Renal cortical epithelial cell (primary cell): ENCODE measurements at places on chromosomes 5 and 9. TPM values are rescaled to one million over a fixed set of nuclear protein-coding genes. Genes with fewer than 3 reads are reported as not detected.
A peak's percentile ranks its signal among the peaks of the same experiment; 100 is the strongest.

Gene STPG3
- not detected in 2 replicates for total RNA-seq

Gene IFNB1
- not detected in 2 replicates for total RNA-seq

Gene EHMT1
- 58.0 and 92.8 TPM in 2 replicates for total RNA-seq

Gene ZNF189
- 16.8 and 36.3 TPM in 2 replicates for total RNA-seq

Gene NRG2
- 0.45 and 0.52 TPM in 2 replicates for total RNA-seq

Gene GAPVD1
- total RNA-seq, result 32.3 and 50.0 TPM in 2 replicates

Gene IL17B
- not detected in 2 replicates for total RNA-seq

- DNase-seq, result peak; percentile 36
Measured at GRCh38 chr9:107242073-107243030, 40.7 kb upstream of the RAD23B start.

GRCh38 chr9:7523426-7524043 lies 276.0 kb downstream of the DMAC1 start:
- no peak for DNase-seq

DNA sequence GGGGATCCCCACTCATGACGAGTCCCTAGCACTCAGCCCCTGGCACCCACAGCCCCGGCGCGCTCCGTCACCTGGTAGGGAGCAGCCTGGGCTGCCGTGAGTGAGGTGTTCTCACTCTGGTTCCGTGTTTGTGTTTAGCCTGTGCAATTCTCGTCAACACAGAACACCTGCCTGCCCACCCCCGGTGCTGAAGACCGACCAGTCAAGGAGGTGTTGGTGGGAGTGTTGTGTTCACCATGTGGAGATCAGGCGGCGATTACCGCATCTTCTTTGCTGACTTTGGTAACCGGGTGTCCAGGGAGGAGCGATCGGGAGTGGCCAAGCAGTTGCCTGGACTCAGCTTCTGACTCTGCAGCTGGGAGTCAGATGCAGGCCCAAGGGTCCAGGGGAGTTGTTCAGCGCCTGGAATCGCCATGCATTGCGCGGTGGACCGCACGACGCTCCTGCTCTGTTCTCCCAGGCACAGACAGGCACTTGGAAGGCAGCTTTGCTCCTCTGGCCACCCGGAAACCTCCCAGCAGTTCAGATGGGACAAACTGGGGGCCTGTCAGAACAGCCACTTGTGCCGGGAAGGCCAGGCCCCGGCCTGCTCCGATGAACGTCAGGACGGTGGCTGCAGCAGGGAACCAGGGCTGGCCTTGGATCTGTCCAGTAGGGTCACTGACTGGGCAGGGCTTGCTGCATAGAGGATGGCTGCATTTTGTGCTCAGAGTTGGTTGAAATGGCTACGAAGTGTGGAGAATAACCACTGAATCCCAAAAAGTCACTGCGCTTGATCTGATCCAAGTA lies 28.2 kb downstream of the EXOC3 start:
- no peak for DNase-seq

DNA sequence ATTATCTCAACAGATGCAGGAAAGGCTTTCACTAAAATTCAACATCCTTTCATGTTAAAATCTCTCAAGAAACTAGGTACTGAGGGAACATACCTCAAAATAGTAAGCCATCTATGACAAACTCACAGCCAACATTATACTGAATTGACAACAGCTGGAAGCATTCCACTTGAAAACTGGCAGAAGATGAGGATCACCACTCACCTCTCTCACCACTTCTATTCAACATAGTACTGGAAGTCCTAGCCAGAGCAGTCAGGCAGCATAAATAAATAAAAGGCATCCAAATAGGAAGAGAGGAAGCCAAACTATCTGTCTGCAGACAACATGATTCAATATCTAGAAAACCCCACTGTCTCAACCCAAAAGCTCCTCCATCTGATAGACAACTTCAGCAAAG lies 203.6 kb upstream of the GRAMD2B start:
- no peak for DNase-seq

- no peak for DNase-seq
Measured at GRCh38 chr5:93599399-93600120, 16.5 kb downstream of the NR2F1 start.

- no peak for DNase-seq
Measured at GRCh38 chr5:64595031-64595855, 89.4 kb downstream of the RGS7BP start.

GRCh38 chr5:14965815-14966214 lies 94.2 kb upstream of the ANKH start:
- DNase-seq, result no peak

DNA sequence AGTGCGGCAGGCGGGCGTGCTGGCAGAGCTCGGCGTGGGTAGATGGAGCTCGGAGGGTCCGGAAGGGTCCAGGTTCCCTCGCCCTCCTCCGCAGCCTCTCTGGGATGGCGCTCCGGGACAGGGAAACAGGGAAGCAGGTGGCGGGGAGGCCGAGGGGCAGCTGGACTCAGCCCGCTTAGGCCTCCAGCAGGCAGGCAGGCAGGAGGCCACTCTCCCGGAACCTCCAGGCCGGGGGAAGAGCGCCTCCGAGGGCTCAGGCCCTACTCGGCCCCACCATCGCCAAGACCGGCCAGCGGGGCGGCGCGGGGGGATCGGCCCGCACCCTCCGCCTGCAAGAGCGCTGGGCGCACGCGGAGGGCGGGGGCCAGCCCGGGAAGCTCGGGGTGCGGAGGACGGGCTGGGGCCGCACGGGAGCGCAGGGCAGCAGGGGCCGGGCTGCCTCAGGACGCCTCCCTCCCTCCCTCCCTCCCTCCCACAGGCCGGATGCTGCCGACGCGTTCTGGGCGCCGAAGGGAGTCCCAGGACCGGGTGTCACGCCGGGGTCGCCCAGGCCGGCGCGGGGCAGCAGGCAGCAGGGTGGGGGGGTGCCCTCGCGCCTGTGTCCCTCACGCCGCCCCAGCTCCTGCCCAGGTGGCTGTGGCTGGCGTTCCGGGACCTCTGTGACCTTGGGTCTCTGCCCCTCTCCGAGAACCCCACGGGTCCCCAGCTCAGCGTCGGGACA lies 977 bp downstream of the MGAT4B start:
- no peak for DNase-seq

DNA sequence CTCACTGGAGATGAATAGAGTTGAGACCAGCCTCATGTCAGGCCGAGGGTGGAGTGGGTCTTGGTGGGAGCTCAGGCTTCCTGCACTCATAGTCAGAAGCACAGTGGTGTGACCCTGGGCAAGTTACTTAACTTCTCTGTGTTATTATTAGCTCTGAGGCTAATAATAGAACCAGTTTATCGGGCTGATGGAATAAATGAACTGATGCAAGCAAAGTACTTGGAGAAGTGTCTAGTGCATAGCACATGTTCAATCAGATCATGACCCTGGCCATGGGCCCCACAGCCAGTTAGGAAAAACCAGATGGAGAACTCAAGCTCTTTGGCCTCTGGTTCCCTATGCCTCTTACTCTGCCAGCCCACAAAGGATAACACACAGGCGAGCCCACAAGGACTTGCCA lies 45.3 kb upstream of the OSMR start:
- no peak for DNase-seq

DNA sequence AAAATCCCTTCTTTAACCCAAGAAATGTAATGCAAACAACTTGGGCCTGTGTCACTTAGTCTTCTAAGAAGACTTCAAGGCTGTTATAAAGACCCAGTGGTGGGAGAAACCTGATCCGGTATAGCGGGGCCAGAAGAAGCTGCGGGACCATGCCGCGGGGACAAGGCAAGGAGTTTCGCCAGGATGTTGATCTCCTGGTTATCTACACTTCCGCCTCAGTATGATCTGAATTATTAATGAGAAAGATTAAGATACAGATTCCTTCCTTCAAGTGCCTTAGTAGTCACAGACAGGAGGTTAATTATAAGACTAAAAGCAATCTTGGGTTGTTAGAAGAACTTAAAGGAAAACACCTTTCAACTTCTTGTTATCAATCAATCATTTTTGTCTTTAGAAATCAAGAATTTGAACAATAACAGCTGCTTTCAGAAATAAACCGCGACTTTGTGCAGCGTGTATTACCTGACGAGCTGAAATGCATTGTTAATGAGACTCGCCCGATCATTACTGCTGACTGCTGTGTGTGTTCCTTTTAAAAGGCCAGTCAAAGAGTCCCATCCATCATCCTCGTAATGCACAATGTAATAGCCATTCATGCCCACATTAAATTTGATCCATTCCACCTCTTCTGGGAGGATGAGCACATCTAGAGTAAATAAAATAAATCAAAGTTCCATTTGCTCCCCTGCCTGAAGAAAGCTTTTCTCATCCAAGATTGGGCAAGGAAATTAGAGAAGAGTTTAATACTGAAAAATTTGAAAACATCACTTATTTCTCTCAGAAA lies 22.2 kb downstream of the ERAP1 start:
- DNase-seq, result no peak

DNA sequence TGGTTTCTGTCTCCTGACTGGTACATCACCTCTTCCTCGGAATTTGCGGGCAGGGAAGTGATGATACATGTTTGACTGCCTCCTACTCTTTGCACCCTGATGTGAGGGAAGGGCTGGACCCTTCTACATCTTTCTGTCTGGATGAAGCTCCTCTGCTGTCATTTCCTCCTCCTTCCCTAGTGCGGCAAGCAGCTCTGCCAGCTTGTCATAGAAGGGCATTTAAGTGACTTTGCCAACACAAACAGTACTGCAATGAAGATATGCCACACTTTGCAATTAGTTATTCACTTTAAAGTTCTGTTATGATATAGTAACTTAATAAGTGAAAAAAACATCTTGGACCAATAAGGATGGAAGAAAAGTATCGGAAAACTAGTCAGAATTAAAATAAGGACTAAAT lies 48.5 kb upstream of the ABL1 start:
- DNase-seq, result no peak
